ENCODE measurements at places on chromosomes 3 and 15.

GRCh38 chr15:51093839-51094605 lies 684 bp downstream of the TNFAIP8L3 start:
- DNase-seq = no peak

DNA sequence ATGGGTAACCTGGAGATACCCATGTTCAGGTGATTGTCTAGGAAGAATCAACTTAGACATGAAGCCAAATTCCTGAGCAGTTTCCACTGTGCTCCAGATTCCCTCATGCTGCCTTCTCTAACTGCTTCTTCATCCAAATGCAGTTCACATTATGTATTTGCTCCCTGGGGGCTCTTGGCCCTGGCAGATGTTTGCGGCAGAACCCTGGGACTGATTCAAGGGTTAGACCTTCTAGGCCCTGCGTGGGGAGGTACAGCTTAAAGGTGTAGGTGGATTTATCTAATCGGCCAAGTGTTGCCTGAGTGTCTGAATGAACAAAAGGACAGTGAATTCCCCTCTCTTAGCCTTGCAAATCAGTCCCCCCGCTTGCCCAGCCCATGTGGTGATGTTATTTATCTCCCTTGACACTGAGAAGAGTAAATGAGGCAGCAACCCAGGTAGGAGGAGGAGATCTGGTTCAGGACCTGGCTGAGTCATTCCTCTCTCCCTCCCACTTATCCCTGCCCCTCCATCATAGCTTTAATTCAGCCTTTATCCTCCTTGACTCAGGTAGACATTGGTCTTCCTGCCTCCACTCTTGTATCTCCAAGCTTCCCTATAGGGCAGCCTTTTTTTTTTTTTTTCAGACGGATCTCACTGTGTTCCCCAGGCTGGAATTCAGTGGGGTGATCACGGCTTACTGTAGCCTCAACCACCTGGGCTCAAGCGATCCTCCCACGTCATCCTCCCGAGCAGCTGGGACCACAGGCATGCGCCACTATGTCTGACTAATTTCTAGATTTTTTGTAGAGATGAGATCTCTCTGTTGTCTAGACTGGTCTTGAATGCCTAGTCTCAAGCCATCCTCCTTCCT lies 54.8 kb downstream of the MAGEF1 start:
- no peak for DNase-seq

DNA sequence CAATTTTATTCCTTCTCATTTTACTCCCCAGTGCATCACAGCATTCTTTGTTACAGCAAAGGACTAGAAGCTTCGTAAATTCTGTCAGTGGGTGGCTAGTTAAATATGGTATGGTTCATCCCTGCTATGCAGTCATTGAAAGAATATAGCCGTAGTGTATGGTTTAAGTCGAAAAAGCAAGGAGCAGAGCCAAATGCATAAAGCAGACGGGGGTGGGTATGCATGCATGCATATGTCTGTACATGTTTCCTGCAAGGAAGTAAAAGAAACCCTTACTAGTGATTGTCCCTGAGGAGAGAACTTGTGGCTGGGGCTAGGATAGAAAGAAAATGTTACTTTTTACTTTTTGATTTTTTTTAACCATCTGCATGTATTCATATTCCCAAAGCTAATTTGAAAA lies 19.9 kb downstream of the RBP2 start:
- no peak for DNase-seq

DNA sequence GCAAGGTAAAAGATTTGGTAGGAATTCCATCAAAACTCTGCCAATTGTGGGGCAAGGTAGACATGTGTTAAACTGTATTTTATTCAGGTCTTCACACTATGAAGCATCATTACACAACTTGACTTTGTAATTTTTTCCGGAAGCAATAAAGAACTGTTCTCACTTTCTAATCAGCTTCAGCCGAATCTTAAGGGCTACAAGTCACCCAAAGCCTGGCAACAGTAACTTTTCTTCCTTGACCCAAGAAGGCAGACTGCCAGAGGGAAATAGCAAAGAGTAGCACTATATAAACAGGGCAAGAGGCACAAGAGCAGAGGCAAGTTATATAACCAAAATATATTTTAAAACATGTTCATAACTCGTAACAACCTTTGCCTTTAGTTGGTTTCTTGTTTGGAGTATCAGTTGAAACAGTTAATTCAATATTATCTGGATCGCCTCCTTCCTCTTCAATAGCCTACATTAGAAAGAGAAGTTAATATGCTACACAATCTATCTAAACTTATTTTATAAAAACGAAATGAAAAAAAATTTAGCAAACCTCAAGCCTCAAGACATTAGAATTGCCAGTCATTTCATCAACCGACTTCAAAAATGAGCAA lies 1.4 kb downstream of the SLTM start:
- peak; percentile 57 for DNase-seq

DNA sequence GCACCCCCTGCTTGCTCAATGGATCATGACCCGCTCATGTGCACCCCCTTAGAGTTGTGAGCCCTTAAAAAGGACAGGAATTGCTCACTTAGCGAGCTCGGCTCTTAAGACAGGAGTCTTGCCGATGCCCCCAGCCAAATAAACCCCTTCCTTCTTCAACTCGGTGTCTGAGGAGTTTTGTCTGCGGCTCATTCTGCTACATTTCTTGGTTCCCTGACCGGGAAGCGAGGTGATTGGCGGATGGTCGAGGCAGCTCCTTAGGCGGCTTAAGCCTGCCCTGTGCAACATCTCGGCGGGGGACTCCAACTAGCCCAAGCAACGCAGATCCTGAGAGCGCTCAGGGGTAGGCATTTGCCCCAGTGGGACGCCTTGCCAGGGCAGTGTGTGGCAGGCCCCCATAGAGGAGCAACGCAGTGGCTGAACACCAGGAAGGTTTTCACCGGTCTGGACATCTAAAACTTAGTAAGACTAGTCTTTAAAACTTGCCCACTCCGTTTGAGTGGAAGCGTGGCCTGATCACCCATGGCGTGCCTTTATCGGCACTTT lies 9.5 kb downstream of the SLCO2A1 start:
- DNase-seq = no peak

DNA sequence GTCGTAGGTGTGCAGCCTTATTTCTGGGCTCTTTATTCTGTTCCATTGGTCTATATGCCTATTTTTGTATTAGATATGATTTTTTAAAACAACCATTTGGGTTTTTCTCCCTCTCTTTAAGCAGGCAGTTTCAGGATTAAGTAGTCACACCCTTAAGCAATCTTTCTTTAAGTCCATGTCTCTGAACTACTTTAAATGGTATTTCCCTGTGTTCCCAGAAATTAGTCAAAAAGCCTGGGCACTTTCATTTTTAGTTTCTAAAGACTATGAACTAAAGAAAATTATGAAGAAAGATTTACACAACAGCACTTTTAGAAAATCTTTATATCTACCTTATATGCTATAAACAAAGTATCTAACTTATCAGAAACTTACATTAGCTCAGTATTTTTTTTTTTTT lies 110.3 kb downstream of the FAIM start:
- DNase-seq = peak; percentile 35

DNA sequence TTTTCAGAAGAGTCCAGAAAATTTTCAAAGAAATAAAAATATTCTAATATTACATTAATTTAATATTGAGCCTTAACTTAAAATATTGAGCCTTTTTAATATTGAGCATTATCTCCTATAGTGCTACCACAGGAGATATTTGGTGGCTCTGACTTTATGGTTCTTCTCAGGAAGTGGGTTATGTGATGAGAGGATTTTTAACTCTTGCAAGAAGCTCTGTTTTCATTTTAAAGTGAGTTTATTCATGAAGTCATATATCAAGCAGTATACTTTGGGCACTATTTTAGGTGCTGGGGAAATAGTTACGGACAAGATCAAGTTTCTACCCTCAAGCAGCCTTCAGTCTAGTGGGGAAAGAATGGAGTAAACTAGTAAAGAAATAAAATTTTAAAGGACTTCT lies 13.4 kb upstream of the MBNL1 start:
- no peak for DNase-seq

GRCh38 chr3:163809540-163809993 lies 1268.7 kb downstream of the SI start:
- no peak for DNase-seq

GRCh38 chr15:95284933-95285421 lies 1045.5 kb upstream of the NR2F2 start:
- no peak for DNase-seq

- DNase-seq = no peak
These were observed 25.1 kb upstream of the CTNNB1 start for GRCh38 chr3:41173926-41174885.

GRCh38 chr3:31300456-31301443 lies 232.0 kb upstream of the STT3B start:
- no peak for DNase-seq

GRCh38 chr3:31009881-31010280 lies 115.4 kb upstream of the GADL1 start:
- no peak for DNase-seq

DNA sequence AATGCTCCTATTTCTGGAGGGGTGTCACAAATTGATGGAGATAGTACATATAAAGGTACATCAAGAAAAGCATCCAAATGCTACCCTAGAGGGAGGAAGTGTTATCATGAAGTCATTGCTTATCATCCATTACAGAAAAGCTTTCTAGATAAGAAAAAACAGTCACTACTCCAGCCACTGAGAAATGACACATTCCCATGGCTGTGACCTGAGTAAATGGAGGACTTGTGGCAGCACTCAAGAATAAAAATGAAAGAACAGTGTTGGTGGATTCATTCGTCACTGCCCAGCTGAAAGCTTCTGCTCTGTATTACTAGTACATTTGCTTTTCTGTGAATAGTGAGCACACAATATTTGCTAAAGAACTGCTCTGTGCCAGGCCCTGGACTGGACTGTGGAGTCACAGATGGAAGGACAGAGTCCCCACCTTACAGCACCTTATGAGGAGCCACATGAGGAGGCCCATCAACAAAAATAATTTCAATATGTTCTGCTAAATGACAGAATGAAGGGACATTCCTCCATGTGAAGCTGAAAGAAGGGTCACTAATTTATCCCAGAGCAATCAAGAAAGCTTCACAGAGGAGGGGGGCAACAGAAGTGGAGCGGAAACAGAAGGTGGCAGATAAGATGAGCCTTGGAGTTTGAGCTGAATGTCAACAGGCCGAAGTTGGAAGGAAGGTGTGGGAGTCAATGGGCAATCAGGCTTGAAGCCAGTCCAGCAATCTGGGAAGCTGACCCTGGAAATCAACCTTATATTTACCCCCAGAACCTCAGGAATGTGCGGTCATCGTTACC lies 343.5 kb upstream of the TRIM42 start:
- DNase-seq = no peak

GRCh38 chr15:74464216-74464615 lies 3.3 kb upstream of the UBL7 start:
- peak; percentile 29 for DNase-seq

DNA sequence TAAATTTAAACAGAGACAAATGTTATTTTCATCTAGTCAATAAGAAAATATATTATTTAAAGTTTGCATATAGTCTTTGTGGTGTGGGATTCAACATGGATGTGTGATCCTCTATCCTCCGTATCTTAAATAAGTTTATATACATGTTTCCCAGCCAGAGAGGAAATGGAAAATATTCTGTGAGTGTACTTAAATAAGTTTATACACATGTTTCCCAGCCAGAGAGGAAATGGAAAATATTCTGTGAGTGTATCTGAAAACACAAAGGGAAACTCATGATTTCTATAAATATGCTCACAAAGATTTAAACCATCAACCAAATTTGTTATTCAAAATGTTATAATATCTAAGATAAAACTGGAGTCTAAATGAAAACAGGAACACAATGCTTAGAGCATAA lies 110.0 kb upstream of the MELTF start:
- no peak for DNase-seq

DNA sequence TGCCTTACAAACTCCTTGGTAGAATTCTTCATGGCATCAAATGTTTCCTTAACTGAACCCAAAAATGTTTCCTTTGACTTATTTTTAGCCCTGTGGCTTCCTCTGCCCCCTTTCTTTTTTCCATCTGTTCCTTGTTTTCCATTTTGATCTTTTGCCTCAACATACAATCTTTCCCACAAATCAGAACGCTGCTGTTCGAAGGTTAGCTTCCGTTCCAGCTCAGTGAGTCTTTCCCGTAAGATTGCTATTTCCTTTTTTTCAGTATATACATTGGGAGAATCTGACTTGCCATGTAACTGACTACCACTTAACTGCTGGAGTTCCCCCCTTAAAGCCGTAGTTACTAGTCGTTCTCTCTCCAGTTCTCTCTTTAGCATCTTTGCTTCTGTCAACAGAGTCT lies 41.2 kb downstream of the PIGB start:
- no peak for DNase-seq

DNA sequence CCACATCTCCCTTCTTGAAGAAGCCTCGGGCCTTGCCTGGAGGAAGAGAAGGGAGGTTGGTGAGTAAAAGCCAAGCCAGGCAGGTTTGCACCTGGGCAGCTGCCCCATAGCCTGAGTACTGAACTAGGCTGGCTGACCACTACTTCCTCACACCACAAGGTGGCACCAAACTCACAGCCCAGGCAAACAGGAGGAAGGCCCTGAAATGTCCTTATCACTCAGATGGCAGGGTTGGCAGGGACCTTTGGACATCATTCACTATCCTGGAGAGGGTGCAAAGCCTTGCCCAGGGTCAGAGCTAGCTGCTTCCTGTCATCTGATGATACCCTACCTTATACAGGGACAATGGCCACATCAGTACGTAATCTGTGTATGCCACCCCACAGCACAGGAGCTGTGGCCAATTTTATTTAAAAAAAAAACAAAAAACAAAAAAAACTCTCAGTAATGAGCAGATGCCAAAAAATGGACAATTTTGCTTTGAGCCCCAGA lies 2.2 kb upstream of the GRAMD2A start:
- peak; percentile 47 for DNase-seq

DNA sequence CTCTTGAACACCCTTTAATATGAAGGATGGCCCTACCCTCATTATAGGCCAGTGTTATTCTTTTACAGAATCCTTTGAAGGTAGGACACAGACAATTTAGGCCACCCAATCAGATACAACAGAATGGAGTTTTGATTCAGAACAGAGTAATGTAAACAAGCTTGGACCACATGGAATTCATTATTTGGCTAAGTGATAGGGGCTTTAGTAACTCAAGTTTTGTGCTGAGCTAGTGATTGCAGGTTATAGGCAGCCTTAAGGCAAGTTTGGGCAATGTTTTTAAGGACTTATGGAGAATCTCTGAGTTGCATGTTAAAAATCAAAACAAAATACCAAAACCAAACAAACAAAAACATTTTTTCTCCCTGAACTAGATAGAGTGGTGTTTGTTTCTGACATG lies 312.1 kb upstream of the ROBO1 start:
- no peak for DNase-seq

DNA sequence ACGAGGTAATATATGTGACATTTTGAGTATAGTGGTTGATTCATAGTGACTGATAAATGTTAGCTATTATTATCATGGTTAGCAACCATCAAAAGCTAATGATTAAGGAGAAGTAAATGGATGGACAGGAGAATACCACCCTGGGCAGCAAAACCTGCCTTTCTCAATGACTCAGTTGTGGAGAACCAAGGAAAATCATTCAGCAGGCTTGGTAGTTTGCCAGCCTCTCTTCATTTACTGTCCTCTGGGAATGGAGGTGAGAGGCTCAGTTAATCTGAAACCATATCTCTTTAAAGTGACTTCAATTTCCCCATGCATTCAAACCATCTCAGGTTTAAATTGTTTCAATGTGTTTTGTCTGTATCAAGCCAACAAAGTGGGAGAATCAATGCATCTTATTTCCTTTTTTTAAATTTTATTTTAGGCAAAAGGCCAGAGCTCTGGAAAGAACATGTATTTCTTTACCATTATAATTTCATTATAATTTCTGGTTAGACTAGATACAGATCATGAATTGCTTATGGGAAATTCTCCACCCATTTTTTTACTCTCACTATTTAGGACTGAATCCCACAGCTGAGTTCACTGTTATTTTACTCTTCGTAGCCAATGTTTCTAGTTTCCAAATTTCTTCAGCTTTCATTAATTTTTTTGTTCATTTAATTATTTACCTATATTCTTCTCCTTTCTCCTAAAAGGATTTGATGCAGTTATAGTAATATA lies 2.7 kb downstream of the TM4SF18 start:
- no peak for DNase-seq
